Frontal cortex (tissue), 4 donors: ENCODE measurements at places on chromosomes 4 and X. TPM values are rescaled to one million over a fixed set of nuclear protein-coding genes. Genes with fewer than 3 reads are reported as not detected.

- no peak for DNase-seq
These were observed 497.9 kb downstream of the SMARCA1 start for GRCh38 chrX:129025376-129025775.

- DNase-seq = no peak
These were observed 191.5 kb downstream of the SLC7A11 start for GRCh38 chr4:138050601-138051000.

GRCh38 chrX:17377091-17377717 lies 2.2 kb downstream of the NHS start:
- DNase-seq = no peak

- DNase-seq = no peak
These were observed 80.9 kb downstream of the C4orf33 start for GRCh38 chr4:129176864-129177263.

- DNase-seq = no peak
These were observed 95.2 kb downstream of the MANBA start for GRCh38 chr4:102665527-102665926.

- no peak for DNase-seq
These were observed 540 bp upstream of the HADH start for GRCh38 chr4:107989162-107989536.

DMP1 gene
- total RNA-seq = not detected

DNA sequence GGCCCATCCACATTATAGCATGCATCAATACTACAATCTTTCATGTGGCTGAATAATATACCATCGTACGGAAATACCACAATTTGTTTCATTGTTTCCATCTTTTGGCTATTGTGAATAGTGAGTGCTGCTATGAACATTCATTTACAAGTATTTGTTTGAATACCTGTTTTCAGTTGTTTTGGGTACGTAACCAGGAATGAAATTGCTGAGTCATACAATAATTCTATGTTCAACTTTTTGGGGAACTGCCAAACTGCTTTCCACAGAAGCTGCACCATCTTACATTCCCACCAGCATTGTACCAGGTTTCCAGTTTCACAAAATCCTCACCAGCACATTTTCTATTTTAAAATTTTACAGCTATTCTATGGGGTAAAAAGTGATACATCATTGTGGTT lies 28.5 kb upstream of the MANBA start:
- no peak for DNase-seq

PPM1K gene
- total RNA-seq = 117 TPM

TMEM154 gene
- total RNA-seq = under 0.01 TPM

- no peak for DNase-seq
These were observed 21.9 kb downstream of the CNOT6L start for GRCh38 chr4:77797239-77797638.

- no peak for DNase-seq
These were observed 2.4 kb downstream of the RCHY1 start for GRCh38 chr4:75511841-75512240.

DNA sequence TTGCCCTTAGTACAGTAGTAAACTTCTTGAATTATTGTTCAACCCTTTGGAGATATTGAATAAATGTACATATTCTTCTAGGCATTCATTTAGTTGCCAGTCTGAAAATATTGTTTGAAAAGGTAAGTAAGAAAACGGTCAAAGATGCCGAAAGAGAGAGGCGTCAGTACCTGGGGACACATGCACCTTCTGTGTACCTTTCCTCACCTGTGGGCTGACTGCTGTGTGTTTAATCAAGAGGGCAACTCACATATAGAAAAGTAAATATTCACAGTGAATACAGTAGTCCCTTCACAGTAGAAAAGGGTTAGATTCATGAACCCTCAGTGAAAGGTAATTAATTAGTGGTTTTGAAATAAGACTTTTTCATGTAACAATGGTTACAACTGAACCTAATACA lies 6.9 kb downstream of the ANXA10 start:
- no peak for DNase-seq

AIMP1 gene
- 22.4 TPM for total RNA-seq

ASB5 gene
- 0.41 TPM for total RNA-seq

- DNase-seq = no peak
These were observed 1214.8 kb downstream of the STIM2 start for GRCh38 chr4:28075401-28075956.

DNA sequence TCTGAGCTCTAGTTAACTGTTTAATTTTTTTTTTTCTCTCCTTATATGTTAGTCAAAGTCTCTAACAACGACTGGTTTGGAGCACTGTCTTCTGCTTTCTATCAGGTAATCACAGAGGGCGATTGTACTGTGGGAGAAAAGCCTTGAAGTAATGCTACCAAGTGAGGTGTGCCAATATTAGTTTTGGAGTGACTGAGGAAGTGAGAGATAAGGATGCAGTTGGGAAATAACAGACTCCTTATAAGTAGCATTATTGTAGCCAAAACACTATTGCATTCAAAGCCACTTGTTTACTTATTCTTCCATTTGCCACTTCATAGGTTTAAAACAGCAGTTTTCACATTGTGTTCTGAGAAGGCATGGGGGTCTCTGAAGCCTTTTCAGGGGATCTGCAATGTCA lies 79.1 kb upstream of the SLC6A14 start:
- no peak for DNase-seq

DNA sequence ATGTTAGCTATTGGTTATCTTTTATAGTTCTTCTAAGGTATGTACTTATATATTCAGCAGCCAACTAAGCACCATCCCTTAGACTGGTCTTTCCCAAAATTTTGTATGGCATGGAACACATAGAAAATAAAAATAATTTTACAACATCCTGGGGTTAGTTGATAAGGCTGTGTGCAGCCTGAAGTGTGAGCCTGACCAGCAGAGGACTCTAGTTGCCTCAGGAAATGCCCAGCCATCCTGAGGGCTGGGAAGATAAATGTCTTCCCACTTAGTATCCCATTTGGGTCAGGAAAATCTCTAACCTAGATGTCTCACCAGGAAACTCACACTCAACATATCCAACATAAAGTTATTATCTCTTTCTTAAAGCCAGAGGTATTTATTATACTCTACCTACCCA lies 251.4 kb upstream of the POF1B start:
- no peak for DNase-seq

ADGRL3 gene
- 302 TPM for total RNA-seq

DNA sequence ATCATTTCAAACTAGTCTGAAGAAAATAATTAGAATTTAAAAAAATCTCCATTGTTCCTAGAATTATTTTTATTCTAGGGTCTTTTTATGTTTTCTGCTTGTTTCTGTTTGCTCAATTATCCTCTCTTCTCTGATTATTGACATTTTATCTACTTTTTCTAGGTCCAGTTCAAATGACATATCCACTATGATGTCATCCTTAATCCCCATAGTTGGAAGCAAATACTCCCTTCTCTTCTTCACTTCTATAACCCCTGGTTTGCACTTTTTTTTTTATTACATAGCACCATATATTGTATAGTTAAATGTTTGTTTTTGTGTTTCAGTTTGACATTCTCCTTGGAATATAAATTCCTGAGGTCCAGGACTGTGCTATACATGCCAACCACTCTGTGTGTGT lies 82.6 kb downstream of the CT47B1 start:
- no peak for DNase-seq
